Cerebellar nuclear complex (tissue), 1 donor: ENCODE measurements at places on chromosomes 4 and X.
A peak's percentile ranks its signal among the peaks of the same experiment; 100 is the strongest.

DNA sequence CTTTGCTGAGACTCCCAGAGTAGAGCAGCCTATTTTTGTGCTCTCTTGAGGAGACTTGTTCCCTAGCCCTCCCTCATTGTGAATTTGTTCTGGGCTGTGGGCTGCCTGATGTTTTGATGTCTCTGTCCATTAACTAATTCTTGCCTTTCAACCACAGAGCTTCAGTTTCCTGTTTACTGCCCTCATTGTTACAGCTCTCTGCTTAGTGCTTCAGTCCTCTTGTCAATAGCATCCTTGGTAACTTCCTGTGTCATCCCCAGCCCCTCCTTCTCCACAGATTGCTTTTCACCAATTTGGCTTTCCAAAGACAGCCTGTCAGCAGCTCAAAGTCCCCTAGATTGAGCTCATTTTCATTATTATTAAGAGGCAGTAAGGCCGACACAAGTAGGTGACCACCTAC, 69.9 kb downstream of the COX7B2 start:
- DNase-seq, result no peak

DNA sequence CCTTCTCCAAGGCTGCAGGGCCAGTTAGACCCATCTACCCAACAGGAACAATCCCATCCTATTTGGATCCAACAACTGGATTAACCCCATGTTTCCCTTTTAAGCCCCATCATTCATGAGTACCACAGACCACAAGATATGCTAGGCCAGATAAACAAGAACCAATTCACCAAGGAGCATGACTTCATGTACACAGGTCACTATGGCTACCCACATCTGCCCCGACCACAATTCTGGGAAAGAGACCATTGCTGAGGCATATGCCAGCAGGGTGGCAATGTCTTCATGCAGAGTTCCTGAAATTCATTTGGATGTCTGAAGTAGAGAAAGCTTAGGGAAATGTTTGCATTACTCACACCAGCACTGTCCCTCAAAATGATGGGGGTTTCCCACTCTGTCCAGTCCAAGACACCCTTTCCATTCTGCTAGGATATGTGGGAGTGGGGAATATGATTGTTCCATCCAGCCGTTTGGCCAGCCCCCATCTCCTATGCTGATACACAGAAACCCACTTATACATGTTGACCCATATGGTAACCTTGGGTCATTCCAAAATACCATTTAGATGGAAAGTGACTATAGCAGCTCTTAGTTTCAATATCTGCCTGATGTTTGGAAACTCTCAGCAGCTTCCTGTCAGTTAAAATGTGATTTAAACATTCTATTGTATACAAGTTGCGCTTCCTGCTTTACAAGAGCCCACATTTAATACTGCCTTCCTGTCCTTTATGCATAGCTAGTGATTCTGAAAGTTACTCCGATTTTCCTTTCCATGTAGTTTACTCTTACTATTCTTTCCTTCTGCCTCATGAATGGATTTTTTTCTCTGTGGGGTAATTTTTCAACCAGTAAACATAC, 129.0 kb downstream of the AMMECR1 start:
- no peak for DNase-seq

GRCh38 chrX:154061801-154062200, 35.7 kb downstream of the MECP2 start:
- DNase-seq, result no peak

- DNase-seq, result no peak
These were observed 5.4 kb downstream of the STBD1 start for GRCh38 chr4:76311896-76312331.

DNA sequence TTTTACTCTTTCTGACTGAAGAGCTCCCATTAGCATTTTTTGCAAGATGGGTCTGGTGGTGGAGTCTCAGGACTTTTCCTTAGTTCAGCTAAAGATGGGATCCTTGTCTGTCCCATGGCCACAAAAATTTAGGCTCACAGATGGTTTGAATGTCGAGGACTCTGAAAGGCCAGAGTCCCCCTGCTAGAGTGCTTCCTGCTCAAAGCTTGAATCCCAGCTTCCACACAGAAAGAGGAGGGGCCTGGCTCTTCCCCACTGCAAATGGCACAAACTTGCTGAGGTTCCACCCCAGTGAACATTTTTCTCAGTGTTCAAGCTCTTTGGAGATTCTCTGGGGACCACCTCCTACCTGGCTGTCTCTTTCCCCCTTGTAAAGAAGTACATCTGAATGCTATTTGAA, 64.7 kb upstream of the UGT2B15 start:
- no peak for DNase-seq

DNA sequence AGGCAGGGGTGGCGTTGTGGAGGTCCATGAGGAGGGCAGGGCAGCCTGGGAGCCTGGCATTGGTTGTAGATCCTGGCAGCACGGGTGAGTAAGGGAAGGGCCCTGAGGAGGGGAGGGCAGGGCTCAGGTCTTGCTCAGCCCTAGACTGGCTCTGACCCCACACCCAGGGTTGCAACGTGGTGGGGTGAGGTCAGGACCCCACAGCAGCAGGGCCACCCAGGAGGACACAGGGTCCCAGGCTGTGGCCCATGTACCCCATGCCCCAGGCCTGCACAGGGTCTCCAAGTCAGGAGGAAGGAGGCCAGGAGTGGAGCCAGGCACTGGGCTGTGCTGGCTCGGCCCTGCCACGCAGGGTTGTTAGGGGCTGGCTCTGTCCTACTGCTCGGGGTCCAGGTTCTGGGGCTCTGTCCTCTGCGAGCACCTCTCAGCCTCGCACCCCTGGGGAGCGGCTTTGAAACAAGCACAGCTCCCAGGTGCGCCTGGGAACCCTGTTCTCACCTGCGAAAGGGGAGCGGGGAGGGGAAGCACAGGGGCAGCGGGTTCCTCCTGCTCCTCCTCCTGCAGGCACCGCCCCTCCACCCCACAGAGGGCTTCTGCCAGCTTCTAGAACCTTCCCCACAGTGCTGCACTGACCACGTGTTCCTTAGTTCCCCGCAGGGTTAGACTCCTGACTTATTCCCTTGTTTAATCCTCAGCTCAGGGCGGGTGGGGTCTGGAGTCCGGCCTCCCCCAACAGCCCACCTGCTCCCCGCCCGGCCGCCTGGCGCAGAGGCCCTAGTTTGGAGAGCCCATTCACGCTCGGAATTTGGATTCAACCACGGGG, 20.4 kb downstream of the MSANTD1 start:
- no peak for DNase-seq

DNA sequence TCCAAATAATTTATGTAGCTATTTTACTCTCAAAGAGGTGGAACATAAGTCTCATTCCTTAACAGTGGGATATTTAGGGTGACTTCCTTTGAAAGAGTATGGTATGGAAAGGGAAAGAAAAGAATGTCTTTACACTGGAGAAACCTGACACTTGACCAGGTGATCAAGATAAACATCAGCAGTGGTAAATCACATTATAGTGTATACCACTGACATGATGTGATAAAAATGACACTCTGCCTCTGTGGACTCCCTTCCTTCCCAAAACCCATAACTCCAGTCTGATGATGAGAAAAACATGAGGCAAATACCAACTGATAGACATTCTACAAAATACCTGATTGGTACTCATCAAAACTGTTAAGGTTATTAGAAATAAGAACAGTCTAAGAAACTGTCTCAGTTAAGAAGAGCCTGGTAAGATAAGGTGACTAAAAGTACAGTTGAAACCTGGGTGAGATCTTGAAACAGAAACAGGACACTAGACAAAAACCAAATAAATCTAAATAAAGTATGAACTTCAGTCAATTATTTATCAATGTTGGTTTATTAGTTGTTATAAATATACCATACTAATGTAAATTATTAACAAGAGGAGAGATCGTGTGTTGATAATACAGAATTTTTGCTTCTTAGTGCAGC, 144.2 kb upstream of the PCDH18 start:
- no peak for DNase-seq

DNA sequence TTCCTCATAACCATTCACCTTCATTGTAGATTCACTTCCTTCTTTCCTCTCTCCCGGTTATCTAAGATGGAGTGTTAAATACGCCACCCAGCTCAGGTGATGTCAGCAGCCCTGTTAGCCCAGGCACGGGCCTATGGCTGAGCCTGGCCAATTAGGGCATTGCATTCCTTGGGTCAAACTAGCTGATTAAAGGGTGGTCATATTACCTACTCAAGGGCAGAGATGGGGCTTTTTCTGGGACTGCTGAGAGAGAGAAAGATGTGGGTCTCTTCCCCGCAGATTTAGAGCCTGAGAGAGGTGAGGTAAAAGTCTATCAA, 39.9 kb upstream of the AFAP1 start:
- DNase-seq, result no peak

- DNase-seq, result no peak
These were observed 236.1 kb downstream of the OPHN1 start for GRCh38 chrX:68196939-68197791.

DNA sequence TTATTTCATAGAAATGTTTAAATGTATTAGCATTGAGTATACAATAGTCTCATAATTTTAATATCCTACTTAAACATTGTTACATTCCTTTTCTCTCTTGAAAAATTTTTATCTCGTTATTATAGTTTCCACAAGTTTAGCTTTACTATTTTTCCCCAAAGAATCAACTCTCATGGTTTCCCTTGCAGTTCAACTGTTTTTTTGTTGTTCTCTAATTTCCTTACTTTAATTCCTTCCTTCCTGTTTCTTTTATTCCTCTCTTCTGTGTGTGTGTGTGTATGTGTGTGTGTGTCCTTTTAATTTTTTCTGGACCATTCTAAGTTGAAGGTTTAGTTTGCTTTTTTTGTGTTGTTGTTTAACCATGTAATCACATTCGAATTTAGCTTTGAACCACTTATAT, 171.1 kb downstream of the GASK1B start:
- DNase-seq, result no peak

DNA sequence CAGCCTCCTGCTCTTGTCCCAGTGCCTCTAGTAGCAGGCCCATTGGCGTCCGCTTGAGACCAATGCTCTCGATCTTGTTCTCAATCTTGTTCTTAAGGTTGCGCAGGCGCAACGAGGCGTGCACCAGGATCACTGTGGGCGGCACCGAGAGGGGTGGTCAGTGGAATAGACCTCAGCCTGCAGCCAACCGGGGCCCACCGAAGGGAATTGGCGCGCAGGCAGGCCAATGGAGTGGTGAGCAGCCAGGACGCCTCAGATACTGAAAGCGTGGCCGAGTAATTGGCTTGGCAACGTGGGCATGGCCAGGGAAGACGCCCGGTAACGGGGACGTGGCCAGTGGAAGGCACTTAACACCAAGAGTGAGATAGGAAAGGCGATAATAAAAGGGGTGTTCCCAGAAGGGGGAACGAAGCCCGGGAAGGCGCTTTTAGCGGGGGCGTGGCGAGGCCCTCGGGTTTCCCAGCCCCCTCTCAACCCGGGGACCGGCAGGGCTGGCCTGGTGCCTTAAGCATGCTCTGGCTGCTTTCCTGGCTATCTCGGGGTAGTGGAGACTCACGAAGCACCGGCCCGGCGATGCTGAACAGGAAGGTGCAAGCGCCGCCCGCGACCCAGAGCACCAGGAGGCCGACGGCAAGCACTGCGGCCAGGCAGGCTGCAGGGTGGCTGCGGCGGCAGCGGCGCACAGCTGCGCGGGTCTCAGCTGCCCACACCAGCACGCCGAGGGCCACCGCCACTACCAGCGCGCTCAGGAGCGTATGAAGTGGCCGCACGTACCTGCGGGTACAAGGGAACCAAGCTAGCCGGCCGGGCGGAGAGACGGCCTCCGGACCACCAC, 1.7 kb downstream of the PRAF2 start:
- DNase-seq, result peak; percentile 41

DNA sequence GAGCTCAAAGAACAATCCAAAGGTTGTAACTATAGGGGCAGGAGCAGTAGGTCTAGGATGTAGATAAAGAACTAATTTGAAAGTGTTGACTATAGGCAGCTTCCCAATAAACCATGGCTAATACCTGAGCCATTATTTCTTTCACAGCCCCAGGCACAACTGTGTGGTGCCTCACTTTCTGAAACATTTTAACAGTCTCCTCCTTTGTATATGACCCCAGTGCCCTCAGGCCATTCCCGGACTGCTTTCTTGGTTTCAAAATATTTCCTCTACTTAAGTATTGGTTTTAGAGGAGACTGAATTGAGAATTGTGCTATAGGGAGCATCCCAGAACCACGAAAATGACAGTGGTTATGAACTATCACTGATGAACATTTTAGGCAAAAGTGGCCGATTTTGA, 728.7 kb downstream of the IL1RAPL1 start:
- DNase-seq, result no peak

- DNase-seq, result no peak
These were observed 100.4 kb downstream of the MAMLD1 start for GRCh38 chrX:150463566-150463965.

DNA sequence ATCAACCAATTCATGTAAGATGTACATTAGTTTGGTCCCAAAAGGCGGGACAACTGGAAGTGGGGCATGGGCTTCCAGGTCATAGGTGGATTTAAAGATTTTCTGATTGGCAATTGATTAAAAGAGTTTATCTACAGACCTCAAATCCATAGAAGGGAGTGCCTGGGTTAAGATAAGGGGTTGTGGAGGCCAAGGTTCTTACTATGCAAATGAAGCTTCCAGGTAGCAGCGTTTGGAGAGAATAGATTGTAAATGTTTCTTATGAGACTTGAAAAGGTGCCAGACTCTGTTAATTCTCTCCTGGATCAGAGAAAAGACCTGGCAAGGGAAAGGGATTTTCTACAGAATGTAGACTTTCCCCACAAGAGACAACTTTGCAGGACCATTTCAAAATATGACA, 2.4 kb downstream of the MGST2 start:
- no peak for DNase-seq

- DNase-seq, result no peak
These were observed 79.6 kb upstream of the MCF2 start for GRCh38 chrX:139787601-139788000.

DNA sequence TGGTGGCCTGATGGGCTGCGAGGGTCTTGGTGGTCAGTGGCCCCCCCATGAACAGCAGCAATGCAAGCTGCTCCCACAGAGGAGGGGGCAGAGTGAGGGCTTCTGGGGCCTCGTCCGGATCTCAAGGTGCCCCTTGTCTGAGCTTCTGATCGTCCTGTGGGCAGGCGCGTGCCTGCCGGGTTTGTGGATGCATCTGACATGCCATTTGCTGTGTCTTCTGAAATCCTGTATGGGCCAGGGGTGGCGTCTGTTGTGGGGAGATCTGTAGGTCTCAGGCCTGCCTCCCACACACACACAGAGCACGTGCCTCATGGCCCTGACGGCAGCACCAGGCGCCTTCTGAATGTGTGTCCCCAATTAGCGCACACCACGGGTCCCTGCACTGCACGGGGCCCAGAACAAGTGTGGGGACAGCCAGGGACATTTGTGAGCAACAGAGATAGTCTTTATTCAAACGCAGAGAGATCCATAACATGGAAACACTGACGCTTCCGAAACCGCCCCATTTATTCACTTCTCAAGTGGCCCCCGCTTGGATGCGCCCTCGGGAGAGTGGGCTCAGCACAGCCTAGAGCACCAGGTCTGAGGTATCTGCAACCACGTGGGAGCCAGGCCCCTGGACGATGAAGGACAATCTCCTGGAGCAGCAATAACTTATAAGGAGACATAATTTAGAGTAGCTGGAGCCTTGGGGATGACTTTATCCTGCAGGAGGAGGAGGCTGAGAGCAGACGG, 5.7 kb downstream of the SPON2 start:
- no peak for DNase-seq

GRCh38 chr4:47553329-47554125, 68.5 kb downstream of the ATP10D start:
- DNase-seq, result no peak

- DNase-seq, result no peak
These were observed 17.7 kb downstream of the IQSEC2 start for GRCh38 chrX:53263597-53264094.
